GM23338 (cell line): ENCODE measurements at places on chromosomes 2 and 18. TPM values are rescaled to one million over a fixed set of nuclear protein-coding genes. Genes with fewer than 3 reads are reported as not detected.

DNA sequence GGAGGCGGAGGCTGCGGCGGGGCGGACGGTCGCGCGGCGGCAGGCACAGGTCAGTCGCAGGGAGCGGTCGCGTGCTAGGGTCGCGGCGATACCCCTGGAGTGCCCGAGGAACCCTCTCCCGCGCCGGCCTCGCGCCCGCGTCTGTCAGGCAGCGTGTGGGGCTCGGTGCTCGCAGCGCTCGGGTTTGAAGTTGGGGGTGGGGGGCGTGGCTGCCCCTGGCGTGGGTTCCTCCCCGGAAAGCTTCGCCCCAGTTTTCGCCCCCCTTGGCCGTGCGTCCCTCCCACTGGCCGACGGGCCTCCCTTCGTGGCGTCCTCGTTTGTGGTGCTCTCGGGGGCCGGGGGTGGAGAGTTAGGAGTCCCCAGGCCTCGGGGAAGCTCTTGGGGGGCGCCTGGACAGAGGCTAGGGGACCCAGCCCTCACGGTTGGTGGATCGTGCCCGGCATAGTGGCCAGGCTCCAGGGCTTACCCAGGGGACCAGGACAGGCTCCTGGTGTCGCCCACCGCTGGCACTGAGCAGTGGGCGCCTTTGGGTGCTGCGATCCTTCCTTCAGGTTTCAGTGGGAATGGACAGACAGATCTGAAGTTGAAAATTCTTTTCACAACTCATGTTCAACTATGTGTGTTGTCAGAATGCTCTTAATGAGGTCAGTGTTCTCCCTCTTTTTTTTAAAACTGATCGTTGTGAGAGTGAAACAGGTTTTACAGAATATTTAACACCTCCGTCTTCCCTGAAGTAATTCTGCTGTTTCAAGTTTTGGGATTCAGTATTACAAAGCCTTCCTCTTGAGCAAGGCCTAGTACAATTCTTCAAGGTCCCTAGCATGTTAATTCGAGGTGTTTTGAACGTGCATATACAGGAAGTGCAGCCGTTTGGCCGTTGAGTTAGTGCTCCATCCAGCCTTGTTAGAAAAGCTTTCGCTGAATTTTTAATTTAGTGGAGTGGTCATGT, 604 bp downstream of the RALBP1 start:
- peak; percentile 20 for DNase-seq

DNA sequence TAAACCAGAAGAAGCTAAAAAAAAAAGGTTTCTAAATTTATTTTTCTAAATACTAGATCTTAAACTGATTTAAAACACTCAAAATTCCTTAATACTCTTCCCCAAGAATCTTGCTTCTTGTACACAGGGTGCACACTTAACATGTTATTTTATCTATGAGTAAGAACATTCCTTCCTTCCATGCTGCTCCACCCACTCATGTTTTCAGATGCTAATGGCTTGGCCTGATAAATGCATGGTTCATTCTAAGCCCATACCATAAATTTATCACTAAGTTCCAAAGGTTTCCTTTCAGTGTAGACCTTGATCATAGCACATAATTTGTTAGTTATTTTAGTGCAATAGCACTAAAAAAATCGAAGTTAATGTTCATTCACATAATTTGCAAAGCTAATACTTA, 8.1 kb downstream of the FBXO48 start:
- no peak for DNase-seq

DNA sequence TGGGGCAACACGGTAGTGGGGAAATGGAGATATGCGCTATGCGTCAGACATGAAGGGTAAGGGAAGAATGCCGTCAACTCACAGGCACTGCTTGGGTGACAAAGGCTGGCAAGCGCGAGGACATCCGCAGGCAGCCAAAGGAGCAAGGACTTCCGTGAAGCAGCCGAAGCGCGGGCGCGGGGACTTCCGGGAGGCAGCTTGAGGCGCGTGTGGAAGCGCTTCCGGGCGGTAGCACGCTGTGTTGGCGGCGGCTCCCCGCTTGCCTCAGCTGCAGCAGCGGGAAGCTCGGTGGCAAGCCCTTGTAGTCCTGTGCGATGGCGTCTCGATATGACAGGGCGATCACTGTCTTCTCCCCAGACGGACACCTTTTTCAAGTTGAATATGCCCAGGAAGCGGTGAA, at the start of gene PSMA8:
Gene PSMA8 (plus strand): TSS at position 218 of the 400 bp plus-strand sequence. CDS start 97 bp downstream, at position 315.
- DNase-seq = peak; percentile 78

DNA sequence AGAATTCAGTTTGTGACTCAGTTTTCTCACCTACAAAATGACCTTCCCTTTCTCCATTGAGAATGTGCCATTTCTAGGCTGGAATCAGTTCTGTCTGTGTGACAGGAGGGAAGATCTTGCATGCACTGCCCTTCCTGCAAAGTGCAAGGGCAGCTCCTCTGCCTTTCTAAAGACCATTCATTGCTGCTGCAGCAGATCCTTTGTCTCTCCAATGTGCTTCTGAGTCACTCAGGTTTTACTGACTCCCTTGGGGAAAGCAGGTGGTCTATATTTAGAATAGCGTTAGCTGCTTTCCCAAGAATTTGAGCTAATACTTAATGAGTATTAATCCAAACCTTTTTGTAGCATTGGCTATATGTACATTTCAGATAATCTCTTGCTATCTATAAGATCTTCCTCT, 62.5 kb downstream of the DAW1 start:
- no peak for DNase-seq

GRCh38 chr18:73318739-73319479, 451.1 kb upstream of the NETO1 start:
- no peak for DNase-seq

- peak; percentile 77 for DNase-seq
Measured at GRCh38 chr2:149716687-149717086, 129.1 kb upstream of the MMADHC start.

- DNase-seq = peak; percentile 32
Measured at GRCh38 chr2:143841935-143842334, 678.0 kb downstream of the ZEB2 start.

The SP140L gene
- 0.66 and 1.7 TPM in 2 replicates for total RNA-seq

- no peak for DNase-seq
Measured at GRCh38 chr2:224831530-224831929, 115.4 kb upstream of the CCDC195 start.

DNA sequence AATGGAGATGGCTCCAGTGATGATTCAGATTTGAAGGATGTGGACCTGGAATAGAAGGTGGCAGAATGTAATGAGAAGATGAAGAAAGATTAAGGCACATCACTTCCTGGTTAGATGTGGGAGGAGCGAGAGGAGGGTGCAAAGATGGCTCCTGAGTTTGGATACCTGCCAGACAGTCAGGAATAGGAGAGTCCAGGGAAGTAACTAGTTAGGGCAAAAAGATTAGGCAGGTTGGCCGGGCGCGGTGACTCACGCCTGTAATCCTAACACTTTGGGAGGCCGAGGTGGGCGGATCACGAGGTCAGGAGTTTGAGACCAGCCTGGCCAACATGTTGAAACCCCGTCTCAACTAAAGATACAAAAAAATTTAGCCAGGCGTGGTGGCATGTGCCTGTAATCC, 5.6 kb downstream of the C2orf74 start:
- DNase-seq = no peak

The FAM136A gene
- total RNA-seq = 115 and 122 TPM in 2 replicates

DNA sequence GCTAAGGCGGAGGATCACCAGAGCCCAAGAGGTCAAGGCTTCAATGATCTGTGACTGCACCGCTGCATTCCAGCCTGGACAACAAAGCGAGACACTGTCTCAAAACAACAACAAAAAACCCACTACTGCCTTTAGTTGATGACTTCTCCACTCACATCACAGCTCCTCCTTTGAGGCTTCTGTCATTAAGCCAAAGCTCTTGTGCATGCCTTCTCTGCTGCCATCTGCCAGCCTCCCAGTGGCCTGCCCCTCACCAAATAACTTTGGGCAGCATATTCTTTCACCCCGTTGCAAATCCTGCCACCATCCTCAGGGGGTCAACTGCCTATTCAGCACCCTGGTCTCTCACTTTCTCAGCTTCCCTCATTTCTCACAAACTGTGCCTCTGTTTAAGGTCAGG, 27.5 kb downstream of the OSBPL1A start:
- DNase-seq = no peak

GRCh38 chr2:173397539-173397938, 42.9 kb downstream of the CDCA7 start:
- DNase-seq = peak; percentile 51

- peak; percentile 5 for DNase-seq
Measured at GRCh38 chr2:141271346-141271745, 859.5 kb downstream of the LRP1B start.

The FAHD2B gene
- total RNA-seq = 28.6 and 32.4 TPM in 2 replicates

The UPP2 gene
- total RNA-seq = not detected in 2 replicates

DNA sequence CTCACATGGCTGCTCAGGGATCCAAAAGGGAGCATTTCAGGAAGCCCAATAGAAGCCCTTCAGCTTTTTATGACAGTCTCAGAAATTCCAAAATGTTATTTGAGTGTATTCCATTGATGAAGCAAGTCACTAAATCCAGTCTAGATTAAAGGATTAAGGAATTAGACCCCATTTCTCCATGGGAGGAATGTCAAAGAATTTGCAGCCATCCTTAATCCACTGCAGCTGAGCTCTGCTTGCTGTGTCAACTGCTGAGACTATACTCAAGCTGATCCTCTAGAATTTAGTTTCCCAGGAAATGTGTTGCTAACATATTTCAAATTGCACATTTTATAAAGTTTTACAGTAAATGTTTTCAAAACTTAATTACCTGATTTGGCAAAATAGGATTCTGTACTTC, 28.4 kb upstream of the C2orf69 start:
- DNase-seq = no peak

DNA sequence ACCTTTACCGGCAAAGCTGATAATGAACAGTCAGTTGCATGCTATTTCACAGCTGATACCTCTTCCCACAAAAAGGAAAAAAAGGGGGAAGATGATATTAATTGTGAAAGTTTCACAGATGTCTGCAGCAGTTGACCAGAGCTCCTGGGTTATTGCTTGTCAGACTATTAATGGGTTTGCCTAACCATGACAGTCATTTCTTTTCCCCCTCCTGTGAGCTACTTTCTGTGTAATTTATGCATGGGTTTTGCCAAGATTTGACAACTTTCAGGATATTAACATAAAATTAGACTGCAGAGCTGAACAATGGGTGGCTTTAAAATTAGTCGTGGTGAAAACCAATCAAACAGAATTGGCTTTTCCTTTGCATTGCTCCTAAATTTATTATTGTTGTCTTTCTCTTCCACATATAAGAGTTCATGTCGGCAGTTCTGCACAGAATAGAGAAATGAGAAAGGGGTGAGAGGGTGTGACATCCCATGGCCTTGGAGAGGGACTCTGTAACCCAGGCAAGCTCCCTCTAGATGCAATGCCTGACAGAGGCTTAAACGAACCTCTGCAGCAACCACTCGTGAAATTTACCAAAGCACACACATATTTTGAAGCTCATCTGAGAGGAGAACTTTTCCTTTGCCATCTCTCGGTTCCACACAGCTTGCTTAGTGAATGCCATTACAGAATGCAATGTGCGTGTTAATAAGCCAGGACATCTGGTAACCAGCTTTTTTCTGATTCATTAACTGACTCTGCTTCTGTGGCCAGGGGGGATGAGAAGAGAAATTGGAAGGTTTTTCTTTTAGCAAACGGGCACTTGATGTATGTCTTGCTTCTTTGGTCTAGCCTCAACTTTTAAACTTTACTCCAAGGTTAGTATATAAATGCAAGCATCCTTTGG, 82.2 kb upstream of the ITGA4 start:
- DNase-seq = no peak

DNA sequence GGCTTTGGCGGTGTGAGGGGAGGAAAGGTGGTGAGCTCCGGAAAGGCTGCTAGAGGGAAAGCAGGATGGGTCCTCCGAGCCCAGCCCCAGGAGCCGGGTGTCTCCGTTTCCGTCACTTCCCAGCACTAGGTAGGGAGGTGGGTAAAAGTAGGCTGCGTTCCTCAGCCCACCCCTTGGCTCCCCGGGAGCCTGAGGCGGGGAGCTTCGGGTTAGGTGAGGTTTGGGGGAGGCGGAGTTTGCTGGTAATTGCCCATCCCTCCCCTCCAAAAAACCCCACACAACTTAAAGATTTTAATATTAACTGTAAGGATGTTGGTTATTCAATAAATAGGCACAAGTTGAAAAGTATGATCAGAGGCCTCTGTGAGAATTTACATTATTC, 552 bp upstream of the ATF2 start:
- DNase-seq = no peak

DNA sequence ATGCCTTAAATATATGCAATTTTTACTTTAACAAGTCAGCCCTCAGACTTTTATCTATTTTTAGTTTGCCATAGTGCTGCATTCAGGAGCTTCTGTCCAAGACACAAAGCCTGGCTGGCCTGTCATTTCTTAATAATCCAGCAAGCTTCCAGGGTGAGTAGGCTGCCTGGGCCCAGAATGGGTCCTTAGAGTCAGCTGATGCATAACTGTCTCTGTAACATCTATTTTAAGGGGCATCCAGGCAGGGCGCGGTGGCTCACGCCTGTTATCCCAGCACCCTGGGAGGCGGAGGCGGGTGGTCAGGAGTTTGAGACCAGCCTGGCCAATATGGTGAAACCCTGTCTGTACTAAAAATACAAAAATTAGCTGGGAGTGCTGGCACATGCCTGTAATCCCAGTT, 11.8 kb upstream of the GNLY start:
- DNase-seq = no peak
